ENCODE measurements at places on chromosomes 6 and 20.

GRCh38 chr6:34347303-34347702 lies 45.2 kb downstream of the NUDT3 start:
- no peak for DNase-seq

- DNase-seq = peak; percentile 73
These were observed 76.5 kb upstream of the SUPT3H start for GRCh38 chr6:45454008-45454911.

DNA sequence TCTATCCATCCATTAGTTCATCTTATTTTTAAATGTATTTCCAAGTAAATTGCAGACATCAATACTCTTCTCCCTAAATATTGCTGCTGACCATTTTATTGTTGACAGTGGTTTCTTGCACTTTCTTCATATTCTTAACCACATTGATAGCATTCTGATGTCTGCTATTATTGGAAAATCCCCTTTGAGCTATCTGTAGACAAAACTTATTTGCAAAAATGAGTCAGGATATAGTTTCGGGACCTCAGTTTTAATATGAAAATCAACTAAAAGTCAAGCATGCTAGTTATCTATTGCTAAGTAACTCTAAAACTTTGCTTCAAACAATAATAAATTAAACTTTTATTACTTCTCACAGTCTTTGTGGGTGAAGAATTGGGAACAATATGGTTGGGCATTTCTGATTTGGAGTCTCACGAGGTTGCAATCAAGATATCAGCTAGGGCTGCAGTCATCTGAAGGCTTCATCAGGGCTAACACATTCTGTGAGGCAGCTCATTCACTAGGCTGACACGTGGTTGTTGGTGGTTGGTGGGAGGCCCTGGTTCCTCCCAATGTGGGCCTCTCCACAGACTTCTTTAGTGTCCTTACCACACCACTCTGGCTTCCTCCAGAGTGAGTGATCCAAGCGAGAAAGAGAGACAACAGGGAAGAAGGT lies 32.7 kb downstream of the CD109 start:
- DNase-seq = no peak

DNA sequence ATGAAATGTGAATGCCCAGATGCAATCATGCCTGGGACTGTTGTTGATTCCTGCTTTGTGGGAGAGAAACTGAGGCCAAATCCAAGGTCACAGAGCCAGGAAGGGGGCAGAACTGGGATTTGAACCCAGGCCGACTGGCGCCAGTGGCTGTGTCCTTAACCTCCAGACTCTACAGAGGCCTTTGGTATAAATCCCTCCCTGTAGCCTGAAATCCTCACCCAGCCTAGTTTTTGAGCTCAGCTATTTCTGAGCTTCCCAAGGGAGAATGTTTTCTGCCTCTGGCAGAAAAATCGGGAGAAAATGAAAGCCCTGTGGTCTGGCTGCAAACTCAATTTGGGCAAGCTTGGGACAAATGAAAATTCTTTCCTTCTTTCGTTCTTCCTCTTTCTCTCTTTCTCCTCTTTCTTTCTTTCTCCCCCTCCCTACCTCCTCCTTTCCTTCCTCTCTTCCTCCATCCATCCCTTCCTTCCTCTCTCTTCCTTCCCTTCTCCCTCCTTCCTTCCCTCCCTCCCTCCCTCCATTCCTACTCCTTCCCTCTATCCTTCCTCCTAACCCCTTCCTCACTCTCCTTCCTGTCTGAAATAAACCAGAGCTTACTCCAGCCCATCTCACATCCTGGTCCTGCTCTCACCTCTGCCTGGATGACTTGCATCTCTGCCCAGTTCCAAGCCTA lies 34.9 kb downstream of the SNAI1 start:
- DNase-seq = peak; percentile 36

DNA sequence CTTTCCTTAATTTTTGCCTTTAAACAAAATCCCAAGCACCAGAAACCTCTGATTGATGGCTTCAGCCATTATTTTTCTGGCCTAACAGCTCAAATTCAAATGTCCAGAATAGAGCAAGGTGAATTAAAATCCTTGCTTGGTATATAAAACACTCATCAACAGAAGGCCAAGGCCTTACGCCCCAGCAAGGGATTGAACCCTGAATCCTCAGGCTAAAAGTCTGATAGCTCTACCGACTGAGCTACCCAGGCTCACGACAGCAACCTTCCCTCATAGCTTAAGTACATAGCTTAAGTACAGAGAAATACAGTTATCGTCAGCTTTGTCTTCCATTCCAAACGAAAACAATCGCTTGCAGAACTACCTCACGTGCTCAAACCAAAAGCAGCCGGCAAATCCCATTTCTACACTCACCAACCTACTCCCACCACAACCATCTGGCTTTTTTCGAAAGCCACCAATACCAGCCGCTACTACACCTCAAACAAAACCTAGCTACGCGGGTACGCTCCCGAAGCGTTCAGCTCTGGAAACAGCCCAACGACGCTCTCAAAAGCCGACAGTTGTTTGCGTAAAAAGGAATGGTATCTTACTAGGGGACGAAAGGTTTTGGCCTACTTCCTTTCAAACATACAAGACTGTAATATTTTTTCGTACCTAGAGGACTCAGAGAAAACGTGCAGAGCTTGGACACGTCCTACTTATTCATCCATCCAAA lies 167.5 kb downstream of the GPX5 start:
- DNase-seq = no peak

- no peak for DNase-seq
These were observed 17.3 kb upstream of the BHLHE23 start for GRCh38 chr20:63023936-63024571.

DNA sequence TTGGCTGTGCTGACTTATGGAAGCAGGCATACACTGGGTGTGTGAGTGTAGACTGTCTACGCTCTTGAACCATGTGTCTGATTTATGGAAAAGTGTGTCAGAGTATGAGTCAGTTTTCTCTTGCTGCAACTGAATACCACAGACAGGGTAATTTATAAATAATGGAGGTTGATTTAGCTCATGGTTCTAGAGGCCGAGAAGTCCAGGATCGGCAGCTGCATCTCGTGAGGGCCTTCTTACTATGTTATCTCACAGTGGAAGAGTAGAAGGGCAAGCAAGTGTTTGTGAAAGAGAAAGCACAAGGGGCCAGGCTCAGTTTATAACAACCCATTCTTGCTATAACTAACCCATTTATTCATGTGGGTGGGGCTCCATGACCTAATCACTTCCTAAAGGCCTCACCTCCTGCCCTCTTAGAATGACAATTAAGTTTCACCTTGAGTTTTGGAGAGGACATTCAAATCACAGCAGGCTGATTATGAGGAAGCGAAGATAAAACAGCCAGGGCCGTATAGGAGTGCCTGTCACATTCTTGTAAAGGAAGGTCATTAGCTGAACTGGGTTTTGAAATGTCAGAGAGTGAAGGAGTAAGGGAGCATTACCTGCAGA lies 6.7 kb downstream of the GPR31 start:
- no peak for DNase-seq

GRCh38 chr6:73893696-73894095 lies 197.7 kb downstream of the CD109 start:
- DNase-seq = no peak

GRCh38 chr20:380763-381580 lies 412 bp downstream of the TRIB3 start:
- DNase-seq = peak; percentile 93

DNA sequence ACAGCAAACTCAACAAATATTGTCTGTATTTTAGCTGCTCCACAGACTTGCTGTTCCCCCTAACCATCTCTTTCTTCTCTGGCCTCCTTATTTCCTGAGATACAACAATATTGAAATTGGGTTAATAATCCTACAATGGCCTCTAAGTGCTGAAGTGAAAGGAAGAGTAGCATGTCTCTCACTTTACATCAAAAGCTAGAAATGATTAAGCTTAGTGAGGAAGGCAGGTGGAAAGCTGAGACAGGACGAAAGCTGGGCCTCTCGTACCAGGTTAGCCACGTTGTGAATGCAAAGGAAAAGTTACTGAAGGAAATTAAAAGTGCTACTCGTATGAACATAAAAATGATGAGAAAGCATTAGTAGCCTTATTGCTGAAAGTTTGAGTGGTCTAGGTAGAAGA lies 63.8 kb downstream of the ELOVL5 start:
- no peak for DNase-seq

DNA sequence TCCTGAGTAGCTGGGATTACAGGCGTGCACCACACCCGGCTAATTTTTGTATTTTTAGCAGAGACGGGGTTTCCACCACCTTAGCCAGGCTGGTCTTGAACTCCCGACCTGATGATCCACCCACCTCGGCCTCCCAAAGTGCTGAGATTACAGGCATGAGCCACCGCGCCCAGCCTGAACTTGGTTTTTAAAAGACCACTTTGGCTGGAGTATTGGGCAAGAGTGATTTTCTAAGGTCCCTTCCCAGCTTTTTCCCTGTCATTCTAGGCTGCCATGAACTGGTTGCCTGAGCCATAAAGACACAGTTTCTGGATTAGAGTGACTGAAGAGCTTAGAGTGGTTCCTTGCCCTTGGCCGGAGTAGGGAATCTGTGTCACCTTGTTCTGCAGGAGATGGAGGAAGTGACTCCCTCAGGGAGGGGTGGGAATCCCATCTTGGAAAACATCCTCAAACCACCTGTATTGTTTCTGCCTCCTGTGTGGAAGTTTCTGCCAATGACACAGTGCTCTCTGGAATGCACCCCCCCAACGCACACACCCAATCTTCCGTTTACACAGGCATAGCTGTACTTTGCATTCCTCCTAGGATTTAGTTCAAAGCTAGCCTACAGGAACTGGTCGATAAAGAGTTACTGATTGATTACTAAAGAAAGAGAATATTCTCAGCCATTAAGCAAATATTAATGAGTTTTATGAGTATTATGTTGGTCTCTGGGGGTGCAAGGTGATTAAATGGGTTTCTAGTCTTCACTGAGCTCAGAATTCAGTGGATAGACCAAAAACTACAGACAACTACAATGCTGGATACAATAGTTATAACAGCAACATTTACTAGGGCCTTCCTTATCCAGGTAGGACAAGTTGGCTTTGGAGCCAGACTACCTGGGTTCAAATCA lies 18.2 kb downstream of the BCL2L1 start:
- peak; percentile 34 for DNase-seq

DNA sequence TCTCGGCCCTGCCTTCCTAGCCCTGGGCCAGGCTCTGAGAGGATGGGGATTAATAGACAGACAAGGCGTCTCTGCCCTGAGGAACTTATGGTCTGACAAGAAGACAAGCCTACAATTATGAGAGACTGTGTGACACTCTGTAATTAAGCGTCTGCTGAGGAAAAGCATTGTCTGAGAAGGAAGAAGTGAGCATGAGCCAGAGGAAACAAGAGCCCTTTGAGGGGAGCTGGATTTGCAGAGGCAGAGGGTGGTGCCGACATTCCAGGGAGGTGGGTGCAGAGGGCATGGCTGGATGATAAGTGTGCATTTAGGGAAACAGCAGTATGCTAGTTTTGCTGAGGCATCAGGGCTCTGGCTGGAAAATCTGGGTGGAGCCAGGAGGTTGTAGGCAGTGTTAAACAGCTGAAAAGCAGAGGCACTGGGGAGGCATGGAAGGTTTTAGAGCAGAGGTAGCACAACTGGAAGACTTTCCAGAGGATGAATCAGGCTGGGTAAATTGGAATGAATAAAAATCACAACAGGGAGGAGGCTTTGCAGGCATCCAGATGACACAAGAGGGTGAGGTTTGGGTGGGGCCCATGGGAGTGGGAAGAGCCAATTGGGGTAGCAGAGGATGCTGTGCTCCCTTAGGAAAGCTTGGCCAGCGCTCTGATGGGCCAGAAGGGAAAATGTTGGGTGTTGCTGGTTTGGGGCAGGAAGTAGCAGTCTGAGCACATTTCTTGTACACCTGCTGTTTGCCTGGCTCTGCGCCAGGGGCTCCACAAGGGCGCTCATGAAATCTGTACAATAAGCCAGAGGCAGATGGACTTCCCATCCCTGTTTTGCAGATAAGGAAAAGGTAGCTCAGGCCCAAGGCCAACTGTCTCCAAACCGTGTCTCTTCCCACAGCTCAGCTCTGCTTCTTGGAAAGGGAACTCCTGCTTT lies 74.0 kb upstream of the MYL9 start:
- DNase-seq = peak; percentile 22

GRCh38 chr6:52368002-52368401 lies 6.1 kb downstream of the PAQR8 start:
- DNase-seq = no peak

DNA sequence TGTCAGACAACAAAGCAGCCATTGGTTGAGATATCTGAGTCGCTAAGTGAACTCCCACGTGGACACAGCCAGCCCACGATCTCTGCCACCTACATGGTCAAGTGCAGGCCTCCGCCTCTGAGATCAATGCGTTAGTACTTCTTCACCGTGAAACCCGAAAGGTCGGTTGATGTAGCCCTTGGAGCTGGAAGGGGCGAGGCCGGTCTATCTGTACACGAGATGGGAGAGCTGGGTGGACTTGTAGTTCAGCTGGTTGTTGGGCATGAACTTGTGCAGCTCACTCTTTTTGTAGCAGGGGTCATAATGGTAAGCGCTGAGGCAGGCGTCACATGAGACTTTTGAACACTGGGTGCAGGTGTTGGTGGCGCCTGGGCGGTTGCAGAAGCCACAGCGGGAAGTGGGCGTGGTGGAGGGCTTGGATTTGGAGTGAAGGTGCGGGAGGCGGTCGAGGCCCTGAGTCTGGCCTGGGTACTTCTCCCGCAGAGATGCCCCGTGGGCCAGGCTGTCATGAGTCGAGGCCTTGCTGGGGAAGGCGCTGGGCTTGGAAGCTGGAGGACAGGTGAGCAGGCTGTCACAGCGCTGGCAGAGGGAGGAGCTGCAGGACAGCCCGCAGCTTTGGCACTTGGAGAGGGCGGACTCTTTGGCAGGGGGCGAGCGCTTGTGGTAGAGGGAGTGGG lies 9.8 kb downstream of the SPATA2 start:
- no peak for DNase-seq
